Kidney (tissue), 22 donors: ENCODE measurements at places on chromosomes 4 and X. TPM values are rescaled to one million over a fixed set of nuclear protein-coding genes. Genes with fewer than 3 reads are reported as not detected.

- no peak for DNase-seq
Measured at GRCh38 chr4:90602726-90603125, 475.5 kb downstream of the CCSER1 start.

- DNase-seq, result no peak
Measured at GRCh38 chr4:48321312-48321711, 20.0 kb upstream of the SLAIN2 start.

Gene CFI
- 248 TPM for total RNA-seq

Gene FDCSP
- total RNA-seq, result 0.50 TPM

Gene ADGRA3
- total RNA-seq, result 28.7 TPM

- no peak for DNase-seq
Measured at GRCh38 chr4:45453258-45453853, 670.5 kb downstream of the GABRG1 start.

- no peak for DNase-seq
Measured at GRCh38 chrX:2618516-2618915, 72.6 kb upstream of the CD99 start.

DNA sequence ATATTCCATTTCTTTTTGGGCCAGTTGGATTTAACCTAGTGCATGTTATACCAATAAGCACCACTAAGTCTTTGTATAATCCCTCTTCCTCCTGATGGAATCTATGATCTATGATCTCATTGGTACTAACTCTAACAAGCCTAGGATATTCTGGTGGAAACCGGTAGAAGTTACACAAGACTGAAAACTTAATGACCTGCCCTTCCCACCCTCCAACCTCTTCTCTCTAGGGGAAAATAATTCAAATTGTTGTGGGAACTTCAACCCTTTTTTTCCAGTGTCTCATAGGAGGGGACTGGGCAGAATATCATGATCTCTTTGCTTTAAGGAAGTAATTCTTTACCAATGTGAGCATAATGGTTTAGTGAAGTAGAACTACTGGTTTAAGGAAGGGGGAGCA, 289.5 kb upstream of the BOD1L1 start:
- no peak for DNase-seq

GRCh38 chr4:14348506-14348905, 653.8 kb upstream of the CPEB2 start:
- DNase-seq, result no peak

DNA sequence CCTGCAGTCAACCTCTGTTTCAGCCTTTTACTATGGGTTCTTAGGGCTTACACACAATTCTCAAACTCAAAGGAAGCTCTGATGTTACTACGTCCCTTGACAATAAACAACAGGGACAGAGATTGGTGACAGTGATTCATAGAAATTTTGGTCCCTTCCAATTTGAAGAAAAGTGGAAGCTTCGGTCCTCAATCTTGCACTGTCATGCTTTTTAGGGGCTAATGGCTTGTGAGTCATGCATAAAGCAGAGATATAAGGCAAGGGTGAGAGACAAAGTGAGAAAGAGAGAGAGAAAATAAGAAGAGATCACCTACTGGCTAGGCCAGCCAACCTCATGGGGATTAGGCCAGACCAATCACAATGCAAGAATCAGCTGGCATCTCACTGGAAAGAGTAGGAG, 63.2 kb upstream of the STARD8 start:
- DNase-seq, result no peak

GRCh38 chr4:138959097-138959815, 56.3 kb upstream of the NOCT start:
- no peak for DNase-seq

GRCh38 chrX:25762656-25763055, 375.5 kb upstream of the MAGEB18 start:
- DNase-seq, result no peak

DNA sequence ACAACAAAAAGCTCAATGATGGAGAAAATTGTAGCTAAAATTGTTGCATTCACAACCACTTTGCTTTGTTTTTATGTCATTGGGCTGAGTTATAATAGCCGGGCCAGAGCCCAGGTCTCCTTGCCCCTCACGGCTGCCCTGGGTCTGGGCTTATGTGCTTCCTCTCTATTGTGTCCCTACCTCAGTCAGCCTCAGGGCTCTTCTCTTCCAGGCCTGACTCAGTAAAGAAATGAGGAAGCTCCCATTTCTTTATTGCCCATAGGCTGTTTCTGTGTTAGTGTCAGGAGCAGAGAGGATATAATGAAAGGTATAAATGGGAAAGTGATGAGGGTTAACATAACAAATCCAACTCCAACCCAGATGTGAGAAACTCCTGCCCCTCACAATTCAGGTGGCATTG, 18.0 kb downstream of the BST1 start:
- DNase-seq, result no peak

DNA sequence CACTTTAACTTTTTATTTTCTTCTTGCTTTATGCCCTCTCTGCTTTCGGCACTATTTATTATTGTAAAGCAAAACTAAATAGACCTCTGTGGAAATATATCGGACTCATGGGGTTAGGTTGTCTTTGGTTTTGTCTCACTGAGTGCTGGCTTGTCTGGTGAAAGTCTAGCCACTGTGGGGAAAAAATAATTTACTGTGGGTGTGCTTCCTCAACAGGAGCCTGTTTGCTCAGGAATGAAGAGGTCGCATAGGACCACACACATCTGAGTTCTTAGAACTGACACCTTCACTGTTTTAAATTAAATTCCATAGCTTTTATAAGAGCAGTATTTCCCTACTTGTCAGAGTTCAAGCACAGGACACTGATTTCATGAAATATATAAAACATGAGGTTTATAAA, 103.0 kb upstream of the BMPR1B start:
- DNase-seq, result no peak

GRCh38 chrX:70084592-70085240, 22.5 kb downstream of the OTUD6A start:
- DNase-seq, result no peak

Gene HSFX4
- total RNA-seq, result not detected

Gene AMTN
- total RNA-seq, result not detected

Gene LDB2
- total RNA-seq, result 59.9 TPM

Gene TKTL2
- not detected for total RNA-seq

- no peak for DNase-seq
Measured at GRCh38 chr4:53649357-53649756, 58.1 kb upstream of the LNX1 start.

GRCh38 chr4:472881-473569, 25.9 kb downstream of the ZNF721 start:
- DNase-seq, result no peak

- no peak for DNase-seq
Measured at GRCh38 chr4:157170321-157170720, 50.2 kb upstream of the GRIA2 start.

GRCh38 chr4:107442538-107443111, 277.4 kb downstream of the PAPSS1 start:
- DNase-seq, result peak; percentile 40

DNA sequence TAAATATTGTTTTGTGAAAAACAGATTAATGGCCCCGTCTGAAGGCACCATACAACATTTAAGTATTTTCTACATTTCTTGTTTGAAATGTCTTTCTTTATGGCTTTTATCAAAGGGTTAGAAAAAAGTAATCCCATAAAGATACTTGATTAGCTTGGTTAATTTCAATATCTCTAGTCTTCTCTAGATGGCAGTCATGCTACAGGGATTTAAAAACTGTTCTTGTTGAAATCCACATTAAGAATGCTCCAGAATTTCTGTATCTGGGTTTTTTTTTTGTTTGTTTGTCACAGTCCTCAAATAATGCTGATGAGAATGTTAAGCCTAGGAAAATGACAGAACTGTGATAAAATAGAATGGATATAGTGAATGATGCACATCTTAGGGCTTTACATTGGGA, 109.0 kb upstream of the AADAT start:
- no peak for DNase-seq

Gene BMP2K
- total RNA-seq, result 43.1 TPM

- DNase-seq, result no peak
Measured at GRCh38 chrX:72666451-72666850, 47.7 kb downstream of the PHKA1 start.

Gene HTR2C
- not detected for total RNA-seq

GRCh38 chr4:175054980-175055379, 136.8 kb downstream of the ADAM29 start:
- DNase-seq, result no peak

Gene ZCCHC18
- 0.79 TPM for total RNA-seq

Gene TLR2
- 59.5 TPM for total RNA-seq

GRCh38 chr4:175789647-175790046, 22.4 kb downstream of the GPM6A start:
- no peak for DNase-seq

DNA sequence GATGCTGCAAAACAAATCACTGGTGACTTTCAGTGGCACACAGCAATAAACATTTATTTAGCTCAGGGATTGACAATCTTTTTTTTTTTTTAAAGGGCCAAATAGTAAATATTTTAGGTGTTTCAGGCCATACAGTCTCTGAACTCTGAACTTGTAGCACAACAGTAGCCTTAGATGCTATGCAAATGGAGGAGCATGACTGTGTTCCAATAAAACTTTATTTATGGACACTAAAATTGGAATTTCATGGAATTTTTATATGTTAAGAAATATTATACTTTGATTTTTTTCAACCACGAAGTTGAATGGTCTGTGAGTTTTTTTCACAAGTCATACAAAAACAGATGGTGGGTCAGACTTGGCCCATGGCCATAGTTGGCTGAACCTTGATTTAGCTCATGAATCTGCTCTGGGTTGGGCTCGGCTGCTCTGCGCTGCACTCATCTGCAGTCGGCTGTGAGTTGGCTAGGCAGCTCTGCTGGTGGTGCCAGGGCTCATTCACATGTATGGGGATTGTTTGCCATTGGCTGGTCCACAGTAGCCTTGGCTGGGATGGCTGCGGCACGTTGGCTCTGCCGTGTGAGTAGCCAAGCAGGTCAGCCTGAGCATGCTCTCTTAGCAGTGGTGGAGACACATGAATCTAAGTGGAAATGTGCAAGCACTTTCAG, 231.7 kb upstream of the PGRMC2 start:
- DNase-seq, result no peak

- DNase-seq, result no peak
Measured at GRCh38 chrX:36983831-36984230, 24.3 kb upstream of the FAM47C start.

DNA sequence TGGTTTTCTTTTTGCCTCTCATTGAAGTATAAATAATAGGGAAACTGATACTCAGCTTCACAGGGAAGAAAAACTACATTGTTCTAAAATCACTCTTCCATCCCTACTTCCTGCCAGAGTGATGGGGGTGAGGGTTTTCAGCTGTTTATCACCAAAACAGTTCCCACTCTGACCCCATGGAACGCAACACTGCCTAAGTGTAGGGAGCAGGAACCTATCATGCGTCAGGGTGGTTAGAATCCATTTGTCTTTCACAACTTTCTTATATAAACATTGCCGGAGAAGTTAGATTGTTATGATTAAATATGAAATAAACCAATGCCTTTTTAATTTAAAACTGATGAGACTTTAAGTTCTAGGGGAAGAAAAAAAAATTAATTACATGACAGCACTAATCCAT, 15.8 kb upstream of the MPC1L start:
- no peak for DNase-seq

Gene PCDH10
- total RNA-seq, result 5.5 TPM

DNA sequence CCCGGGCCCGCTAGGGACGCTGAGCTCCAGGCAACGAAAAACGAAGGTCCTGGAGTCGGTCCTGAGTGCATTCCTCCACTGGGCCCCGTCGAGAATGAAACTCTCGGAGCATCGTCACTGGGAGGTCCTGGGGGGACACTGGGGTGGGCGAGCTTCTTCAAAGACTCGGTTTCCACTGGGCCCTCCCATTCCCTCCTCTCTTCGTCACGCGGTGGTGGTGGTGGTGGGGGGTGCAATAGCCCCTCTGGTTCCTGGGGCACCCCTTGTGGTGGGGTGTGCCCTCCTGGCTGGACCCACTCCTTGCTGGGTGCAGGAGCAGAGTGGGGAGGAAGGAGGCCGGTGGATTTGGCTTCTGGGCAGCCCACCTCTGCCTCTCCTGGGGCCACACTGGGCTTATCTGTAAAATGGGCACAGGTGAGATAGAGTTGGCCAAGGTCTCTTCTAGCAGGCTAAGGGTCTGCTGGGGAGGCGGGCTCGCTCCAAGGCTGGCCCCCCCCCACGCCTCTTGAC, 12.9 kb downstream of the HMX1 start:
- DNase-seq, result no peak

Gene MAGED4
- 1.9 TPM for total RNA-seq

GRCh38 chr4:184148738-184149637, 68.7 kb downstream of the ENPP6 start:
- DNase-seq, result no peak

Gene GAGE12E
- total RNA-seq, result not detected

GRCh38 chr4:99215521-99215920, 3.5 kb downstream of the ADH6 start:
- DNase-seq, result no peak

Gene CT45A1
- total RNA-seq, result not detected

DNA sequence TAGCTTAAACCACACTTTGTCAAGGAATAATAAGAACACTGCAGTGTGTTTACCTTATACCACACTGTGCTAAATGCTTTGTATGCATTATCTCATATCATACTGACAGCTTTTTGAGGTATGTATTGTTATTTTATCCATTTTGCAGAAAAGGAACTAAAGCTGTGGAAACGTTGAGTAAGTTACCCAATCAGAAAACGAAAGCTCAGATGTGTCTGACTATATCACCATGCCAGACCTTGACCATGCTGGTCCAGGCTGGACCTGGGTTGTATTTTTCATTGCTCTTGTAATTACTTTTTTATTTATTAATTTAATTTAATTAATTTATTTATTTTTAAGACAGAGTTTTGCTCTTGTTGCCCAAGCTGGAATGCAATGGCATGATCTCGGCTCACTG, 2.1 kb downstream of the HSD17B11 start:
- DNase-seq, result no peak

GRCh38 chrX:70664726-70665125, 220.1 kb downstream of the DLG3 start:
- peak; percentile 39 for DNase-seq
